ENCODE measurements at places on chromosomes 6 and 20.

- DNase-seq: no peak
Measured at GRCh38 chr6:80860107-80860506, 753.6 kb downstream of the BCKDHB start.

DNA sequence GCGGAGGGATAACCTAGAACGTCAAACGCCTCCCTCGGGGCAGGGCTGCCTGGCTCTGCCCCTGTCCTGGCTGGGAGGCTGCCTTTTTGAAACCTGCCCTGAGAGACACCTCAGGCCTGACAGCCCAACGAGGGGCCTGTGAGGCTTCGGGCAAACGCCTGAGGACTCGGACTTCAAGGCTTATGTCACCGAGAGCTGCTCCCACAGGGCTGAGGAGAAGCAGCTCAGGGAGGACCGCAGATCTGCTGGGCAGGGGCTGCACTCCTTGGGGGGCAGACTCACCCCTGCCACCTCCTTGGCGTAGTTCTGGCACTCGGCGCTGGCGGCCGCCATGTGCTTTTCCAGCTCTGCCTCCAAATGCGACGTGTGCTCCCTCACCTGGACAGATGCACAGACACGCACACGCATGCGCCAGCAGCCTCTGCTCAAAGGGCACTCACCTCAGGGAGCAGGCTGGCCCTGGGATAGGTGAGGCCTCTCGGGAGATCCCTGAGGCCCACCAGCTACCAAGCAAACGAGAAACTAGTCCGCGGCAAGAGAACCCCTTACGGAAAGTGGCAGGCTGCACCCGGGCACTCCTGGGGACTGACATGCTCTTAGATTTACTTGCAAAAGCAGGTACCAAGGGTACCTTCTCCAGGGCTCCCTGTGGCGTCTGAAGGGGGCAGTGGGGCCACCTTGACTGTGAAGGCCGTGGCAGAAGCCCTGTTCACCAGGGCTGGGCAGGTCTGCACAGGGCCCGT is 49.6 kb downstream of the DSTN start:
- no peak for DNase-seq

DNA sequence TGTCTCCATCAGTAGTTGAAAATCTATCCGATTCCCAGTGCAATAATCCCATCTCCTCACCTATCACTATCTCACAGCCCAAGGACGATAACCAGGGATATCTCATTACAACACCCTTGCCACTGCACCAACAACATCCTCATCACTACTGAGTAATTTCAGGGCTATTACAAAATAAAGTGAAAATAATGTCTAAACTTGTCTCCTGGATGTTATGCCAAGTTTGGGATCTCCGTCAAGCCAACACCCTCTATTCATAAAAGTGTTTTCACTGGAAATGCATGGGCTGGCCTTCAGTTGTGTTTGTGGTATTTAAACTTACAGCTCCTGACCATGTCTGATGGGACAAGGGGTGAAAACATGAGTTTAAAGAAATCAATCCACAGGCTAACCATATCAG is 42.0 kb upstream of the STMND1 start:
- DNase-seq: no peak

DNA sequence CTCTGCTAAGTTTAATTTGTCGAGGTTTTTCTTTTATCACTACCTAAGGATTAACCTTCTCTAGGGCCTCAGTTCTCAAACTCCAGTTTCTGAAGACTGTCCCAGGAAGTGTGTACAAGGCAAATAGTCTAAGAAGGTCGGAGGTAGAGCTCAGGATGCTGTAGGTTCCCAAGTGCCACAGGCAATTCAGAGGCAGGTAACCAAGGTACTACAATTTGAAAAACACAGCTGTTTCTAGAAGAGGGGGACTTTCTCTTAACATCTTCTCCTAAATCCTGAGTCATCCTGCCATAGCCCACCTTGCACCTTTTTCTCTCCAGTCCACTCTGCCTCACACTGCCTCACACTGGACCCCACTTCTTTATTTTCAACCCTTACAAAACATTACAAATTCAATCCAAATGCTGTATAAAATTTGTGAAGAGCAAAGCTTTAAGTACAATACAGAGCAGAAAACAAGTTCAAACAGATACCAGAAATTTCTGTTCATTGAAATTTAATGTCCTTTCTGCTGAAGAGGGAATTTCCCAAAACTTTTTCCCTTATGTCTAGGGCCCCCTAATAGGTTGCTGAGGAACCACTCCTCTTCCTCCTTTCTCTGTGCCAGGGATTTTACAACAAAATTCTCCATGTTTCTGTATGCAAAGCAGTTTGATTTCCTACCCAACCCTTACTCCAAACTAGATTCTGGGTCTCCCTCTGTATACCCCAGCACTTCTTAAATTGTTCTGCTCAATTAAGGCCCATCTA is 43.0 kb downstream of the FRK start:
- no peak for DNase-seq

- DNase-seq: no peak
Measured at GRCh38 chr6:24882835-24883555, 52.8 kb downstream of the RIPOR2 start.

DNA sequence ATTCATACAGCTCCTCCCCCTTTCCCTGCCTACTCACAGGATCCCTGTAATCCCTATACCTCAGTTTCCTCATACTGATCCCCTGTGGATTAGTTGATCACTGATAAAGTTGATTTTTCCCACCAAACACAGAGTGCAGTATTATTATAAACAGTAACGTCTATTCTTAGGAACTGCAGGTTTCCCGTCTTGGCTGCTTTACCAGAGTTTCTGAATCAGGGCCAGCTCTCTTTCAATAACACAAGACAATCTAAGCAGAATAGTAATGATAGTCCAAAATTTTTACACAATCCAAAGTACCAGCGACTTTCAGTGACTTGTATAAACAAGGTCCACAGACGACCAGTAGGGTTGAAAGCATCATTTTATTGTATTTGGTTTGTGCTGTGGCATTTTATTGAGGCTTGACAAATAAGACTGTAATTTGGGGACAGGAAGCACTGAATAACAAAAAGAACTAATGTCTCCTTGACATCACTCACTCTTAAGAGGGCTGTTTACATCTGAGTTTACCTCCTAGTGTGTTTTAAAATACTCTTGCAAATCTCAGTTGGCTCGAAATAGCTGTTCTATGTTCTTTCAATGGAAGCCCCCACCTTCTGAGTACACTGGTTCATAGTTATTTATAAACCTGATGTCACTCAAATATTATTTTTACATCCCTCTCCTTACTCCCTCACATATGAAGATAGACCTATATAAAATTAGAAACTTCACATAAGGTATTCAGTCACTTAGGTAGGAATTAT is 6.1 kb upstream of the JARID2 start:
- DNase-seq: no peak

DNA sequence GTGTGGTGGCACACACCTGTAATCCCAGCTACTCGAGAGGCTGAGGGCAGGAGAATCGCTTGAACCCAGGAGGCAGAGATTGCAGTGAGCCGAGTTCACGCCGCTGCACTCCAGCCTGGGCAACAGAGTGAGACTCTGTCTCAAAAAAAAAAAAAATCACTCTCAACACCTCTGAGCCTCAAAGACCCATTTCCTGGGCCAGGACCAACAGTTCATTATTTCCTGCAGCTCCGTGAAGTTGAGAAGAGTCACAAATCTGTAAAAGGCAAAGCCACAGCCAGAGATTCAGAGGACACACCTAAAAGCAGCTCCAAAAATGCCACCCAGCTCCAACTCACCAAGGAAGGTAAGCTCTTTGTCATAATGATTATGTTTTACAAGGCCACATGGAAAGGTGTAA is 15.2 kb upstream of the NOP56 start:
- DNase-seq: no peak

GRCh38 chr6:75180864-75181263 is 25.0 kb downstream of the COL12A1 start:
- DNase-seq: no peak

DNA sequence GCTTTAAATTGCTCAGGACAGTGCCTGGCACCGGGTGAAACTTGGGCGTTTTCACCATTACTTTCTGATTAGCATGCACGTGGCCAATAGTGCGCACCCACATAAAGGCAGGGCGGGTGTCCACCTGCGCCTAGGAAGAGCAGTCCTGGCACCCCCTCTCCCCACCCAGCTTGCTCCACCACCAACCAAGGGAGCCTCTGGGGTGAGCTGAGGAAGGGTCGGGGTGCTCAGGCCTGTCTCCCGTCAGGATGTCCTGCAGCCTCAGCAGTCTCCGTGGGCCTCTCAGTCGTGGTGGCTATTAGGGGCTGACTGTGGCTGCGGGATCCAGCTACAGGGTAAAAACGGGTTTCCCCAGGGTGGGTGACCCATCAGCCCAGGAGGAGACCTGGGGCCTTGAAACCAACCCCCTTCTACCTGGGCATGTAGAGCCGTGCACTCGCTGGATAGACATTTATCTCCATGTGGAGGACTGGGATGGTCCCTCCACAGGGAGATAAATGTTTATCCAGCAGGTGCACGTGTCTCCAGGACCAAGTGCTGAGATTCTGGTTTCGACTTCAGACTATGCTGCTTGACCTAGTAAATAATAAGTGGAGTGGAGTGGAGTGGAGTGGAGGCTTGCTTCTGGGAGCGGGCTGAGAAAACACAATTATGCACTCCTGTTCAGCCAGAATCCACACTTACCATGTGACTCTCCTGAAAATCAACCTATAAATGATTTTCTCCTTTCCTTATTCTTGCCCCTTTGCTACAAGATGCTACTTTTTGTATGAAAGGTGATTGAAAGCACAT is 91.1 kb downstream of the ZDHHC14 start:
- DNase-seq: no peak

GRCh38 chr20:17438436-17439039 is 92.6 kb downstream of the BFSP1 start:
- DNase-seq: no peak

- DNase-seq: no peak
Measured at GRCh38 chr20:56422824-56423189, 10.7 kb downstream of the CASS4 start.

DNA sequence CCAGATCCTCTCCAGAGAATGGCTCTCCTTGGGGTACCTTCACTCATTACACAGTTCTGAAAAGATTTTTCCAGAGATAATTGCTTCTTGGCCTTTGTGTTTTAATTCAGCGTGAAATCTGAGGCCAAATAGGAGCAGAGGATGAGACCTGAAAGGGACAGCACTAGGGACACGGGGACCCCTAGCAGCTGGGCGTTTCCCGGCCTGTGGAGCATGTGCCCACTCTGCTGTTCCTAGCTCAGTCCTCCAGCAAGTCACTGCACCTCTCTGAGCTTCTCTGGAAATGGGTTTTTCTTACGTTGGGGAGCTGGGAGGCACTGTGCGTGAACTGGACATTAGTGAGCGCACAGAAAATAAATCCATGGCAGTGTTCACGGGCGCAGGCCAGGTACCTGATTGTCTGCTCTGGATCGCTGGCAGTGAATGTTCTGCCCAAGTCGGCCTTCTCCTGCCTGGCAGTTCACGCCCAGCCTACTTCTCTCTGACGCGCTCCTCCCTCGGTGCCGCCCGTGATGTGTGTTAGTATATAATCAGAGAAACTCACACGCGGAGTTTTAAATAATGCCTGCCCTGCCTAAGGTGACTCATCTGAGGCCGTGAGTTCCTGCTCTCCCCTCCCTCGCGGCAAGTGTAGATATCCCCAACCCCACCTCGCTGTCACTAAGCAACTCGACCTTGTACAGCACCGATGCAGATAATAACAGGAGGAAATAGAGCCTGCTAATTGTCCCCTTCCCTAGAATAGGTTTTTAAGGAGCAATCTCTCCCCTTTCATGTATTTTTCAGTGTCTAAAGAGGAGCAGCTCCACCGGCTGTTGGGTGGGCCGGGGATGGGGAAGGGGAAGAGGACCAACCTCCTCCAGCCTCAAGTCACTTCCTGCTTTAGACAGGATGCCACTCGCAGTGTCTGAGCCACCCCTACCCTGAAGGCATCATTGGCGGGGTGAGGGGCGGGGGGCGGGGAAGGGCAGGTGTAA is 2.7 kb upstream of the TUBB2A start:
- DNase-seq: peak; percentile 77

DNA sequence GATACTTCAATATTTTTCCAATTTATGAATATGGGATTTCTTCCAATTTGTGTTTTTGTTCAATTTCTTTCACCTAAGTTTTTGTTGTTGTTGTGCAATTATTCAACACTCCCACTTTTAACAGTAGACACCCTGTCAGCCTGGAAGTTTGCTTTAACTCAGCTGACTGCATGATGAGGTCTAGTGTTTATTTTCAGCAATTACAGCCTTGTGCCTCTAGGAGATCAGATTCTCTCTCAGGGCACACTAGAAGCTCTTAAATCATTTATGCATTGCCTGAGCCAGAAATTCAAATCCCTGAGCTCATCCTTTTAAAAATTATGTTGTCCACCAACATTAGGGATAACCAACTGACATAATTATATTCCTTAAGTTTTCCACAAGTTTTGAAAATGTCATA is 85.7 kb downstream of the MRAP2 start:
- DNase-seq: no peak

- no peak for DNase-seq
Measured at GRCh38 chr6:146981981-146982380, 222.2 kb upstream of the STXBP5 start.

GRCh38 chr6:170473801-170474200 is 79.3 kb downstream of the PSMB1 start:
- no peak for DNase-seq

GRCh38 chr6:105651969-105652368 is 249.1 kb upstream of the PREP start:
- DNase-seq: no peak

GRCh38 chr20:8670893-8671215 is 398.0 kb upstream of the PLCB4 start:
- no peak for DNase-seq

GRCh38 chr6:14656649-14657048 is 539.1 kb downstream of the CD83 start:
- no peak for DNase-seq

DNA sequence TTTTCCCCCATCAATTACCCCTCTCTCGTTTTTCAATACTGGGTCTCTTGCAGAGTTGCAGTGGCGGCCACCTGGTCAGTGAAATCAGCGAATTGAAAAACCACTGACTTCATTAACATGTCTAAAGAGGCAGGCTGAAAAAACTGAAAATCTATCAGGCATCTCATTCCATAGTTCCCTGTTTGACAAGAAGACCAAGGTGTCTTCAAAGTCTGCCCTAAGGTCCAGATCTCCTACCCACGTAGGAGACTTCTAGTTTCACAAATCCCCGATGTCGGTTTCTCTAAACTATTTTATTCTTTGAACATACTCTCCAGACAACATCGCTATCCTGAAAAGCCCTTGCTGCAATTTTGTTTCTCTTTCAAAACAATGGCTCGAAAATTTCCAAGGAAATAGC is 796 bp upstream of the TUBB start:
- DNase-seq: no peak

- DNase-seq: no peak
Measured at GRCh38 chr20:33400812-33401183, 521 bp downstream of the CDK5RAP1 start.

DNA sequence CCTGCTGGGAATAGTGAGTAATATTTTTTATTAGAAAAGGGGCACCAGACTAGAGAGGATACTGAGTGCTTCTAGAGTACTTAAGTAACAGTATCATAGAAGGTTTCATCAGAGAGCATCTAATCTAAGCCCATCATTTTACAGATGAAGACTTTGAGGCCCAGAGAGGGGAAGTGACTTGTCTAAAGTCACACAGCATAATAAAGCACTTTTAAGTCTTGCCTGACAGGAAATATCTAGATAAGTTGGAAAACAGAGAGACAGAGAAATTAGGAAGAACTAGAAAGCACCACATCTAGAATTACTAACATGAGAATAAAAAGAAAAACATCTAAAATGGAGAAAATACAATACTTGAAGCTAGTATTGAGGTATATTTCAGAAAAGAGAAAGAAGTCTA is 6.0 kb downstream of the HLA-DMA start:
- DNase-seq: no peak

Data from activated CD4-positive, alpha-beta T cell treated with anti-CD3 and anti-CD28 coated beads for 4 hours (primary cell).